ENCODE measurements at places on chromosomes 12 and 14.

DNA sequence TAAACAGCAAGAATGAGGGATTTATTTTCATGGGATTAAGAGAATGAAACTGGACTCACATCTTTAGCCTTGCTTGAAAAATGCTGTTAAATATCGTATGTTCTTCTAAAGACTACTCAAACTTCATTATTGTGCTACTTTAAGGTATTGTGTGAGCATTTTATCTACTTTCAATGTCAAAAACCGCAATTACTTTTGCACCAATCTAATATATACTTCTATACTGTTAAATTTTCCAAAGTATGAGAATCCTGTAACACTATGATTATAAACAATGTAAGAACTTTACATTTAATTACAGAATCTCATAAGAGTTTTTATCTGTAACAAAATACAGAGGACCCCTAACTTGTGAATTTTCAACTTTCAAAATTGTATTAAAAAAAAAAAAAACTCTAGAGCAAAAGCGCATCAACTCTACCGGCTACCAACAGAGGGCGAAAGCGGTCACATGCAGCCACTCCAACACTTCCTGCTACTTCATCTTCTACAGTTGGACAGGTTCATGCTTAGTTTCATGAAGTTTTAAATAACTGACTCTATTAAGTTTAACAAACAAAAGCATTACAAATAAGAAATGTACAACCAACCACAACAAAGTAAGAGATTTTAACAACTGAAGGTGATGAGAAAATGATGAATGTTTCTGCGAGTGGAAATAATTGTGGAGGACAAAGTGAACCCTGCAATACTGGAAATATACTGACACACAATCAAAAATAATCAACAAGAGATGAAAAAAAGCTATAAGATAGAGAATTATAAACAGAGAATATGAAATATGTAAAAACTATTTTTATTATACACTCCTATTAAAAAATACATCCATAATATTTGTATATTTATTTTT is 210.9 kb downstream of the MED13L start:
- no peak for DNase-seq

DNA sequence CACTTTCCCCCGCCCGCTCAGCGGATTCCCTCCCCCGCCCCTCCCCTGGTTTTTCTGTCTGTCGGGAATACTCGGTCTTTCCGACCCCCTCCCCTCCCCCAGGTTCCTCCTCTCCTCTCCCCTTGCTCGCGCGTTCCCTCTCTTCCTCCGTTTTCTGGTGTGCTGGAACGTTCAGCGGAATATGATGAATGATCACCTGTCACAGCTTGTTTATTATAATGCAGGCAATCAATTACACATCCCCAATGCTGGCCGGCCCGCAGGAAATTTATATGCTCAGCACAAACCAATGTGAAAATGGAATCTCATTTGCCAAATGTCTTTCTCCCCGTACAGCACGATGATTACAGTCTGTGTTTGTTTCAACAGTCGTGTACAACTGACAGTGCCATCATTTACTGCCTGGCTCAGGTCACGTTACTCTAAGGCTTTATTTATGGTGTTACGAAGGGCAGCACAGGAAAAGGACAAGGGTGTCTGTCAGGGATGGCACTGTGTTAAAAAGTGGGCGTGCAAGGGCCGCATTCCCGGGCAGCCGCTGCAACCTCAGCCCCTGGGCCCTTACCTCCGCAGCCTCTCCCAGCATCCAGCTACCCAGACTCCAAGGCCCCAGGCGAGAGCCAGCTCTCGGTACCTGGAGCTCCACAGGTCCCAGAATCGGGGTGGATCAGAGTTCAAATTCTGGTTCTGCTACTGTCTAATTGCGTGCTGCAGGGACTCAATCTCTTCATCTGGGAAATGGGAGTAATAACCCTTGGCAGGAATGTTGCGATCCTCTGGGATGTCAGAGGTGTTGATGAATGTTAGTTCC is 24.7 kb upstream of the MAP1LC3B2 start:
- DNase-seq: no peak

DNA sequence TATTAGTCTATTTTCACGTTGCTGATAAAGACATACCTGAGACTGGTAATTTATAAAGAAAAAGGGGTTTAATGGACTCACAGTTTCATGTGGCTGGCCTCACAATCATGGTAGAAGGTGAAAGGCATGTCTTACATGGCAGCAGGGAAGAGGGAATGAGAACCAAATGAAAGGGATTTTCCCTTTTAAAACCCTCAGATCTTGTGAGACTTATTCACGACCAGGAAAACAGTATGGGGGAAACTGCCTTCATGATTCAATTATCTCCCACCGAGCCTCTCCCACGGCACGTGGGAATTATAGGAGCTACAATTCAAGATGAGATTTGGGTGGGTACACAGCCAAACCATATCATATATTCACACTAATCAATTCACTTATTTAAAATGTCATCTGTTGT is 41.4 kb downstream of the KTN1 start:
- DNase-seq: no peak

DNA sequence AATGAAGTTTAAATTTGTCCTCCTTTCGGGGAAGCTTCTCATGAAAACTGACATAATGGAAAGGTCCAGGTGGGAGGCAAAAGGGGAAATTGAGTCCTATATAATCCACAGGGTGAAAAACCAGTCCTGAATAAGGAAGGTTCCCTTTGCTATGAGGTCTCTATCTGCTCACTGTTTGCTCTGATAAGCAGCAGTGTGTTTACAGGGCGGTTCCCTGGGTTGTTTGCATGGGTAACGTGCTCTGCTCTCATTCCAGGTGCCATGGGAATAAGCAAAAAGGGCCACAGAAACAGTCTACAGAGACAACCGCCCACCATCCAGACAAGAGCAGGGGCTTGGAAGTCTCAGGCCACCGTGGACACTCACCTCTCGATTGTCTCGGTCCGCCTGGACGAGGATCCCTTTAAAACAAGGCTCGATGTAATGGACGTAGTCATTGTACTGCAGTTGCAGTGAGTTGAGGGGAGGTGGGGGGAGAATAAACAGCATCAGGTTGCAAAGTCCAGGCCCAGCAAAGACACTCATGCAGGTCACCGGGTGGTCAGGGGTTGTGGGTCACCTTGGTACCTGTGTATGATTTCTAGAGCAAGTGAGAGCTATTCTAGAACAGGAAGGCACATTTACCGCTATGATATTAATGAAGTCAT is 32.7 kb downstream of the CACNA2D4 start:
- no peak for DNase-seq

GRCh38 chr14:68927956-68928675 is 51.0 kb downstream of the ACTN1 start:
- DNase-seq: no peak

GRCh38 chr12:119992129-119992705 is 3.2 kb downstream of the BICDL1 start:
- no peak for DNase-seq

GRCh38 chr14:24266344-24267244 is 3.6 kb upstream of the TGM1 start:
- DNase-seq: no peak

DNA sequence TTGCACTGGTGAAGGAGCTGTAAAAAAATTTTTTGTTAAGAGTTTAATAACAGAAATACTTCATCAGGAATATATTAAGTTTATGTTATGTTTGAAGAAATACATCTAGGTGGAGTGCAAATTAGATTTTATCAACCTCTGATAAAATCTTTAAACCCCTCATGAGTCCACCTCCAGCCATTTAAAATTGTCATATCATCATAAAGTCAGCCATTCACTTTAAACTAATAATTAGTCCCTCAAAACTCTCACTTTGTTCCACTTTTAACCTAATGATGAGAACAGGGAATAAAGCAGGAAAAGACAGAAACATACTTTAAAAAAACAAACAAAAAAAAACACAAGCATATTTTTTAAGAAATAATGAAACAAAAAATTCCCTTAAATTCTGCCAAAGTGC is 25.1 kb downstream of the ZFC3H1 start:
- no peak for DNase-seq

DNA sequence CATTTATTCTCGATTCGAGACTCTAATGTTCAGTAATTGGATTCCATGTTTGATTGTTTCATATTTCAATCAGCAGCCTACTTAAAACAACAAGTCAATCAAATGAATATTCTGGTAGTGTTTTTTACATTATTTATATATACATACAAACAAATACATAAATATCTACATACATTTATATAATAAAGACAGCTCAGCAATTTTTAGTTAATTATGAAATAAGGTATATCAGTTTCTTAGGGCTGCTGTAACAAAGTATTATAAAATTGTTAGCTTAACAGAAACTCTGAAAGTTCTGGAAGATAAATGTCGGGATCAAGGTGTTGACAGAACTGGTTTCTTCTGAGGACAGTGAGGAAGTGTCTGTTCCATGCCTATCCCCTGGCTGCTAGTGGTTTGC is 105.9 kb downstream of the MGST1 start:
- no peak for DNase-seq

GRCh38 chr12:52145228-52146088 is 46.4 kb downstream of the KRT80 start:
- no peak for DNase-seq

DNA sequence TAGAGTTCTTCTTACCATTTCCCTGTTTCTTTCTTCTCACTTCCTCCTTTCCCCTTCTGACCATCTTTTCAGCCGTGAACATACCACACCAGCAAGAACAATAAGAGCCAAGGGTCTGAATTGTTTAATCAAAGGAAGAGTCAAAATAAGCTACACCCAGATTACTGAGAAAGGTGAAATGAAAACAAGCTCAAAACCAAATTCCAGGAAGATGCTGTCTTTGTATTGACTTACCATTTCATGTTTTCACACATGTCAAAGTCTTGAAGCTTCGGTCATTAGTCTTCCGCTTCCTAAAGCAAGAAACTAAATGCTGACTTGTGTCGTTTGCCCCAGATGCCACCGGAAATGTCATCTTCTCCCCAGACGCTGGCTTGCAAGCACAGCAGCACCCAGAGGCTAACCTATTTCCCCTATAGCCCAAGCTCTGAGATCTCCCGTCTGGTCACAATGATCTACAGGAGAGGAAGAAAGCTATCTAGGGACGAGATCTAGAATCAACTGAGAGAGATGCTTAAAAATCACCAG is 136.5 kb upstream of the AMIGO2 start:
- no peak for DNase-seq

DNA sequence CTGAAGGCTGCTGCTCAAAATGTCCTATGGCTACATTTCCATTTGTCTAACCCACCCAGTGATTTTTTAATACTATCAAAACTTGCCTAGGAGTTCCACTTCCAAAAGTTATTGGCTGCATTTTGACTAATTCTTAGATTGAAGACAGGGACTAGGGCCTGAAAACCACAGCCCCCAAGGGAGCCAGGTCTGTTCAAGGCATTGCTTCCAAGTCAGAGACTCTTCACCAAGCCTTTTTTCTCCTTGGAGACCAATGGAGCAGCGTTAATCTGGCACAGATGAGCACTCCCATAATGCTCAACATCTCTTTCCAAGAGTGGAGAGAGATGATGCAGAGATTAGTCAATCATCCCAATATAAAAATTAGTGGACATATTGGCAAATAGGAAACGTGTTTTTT is 112.5 kb upstream of the HIF1A start:
- DNase-seq: peak; percentile 91

DNA sequence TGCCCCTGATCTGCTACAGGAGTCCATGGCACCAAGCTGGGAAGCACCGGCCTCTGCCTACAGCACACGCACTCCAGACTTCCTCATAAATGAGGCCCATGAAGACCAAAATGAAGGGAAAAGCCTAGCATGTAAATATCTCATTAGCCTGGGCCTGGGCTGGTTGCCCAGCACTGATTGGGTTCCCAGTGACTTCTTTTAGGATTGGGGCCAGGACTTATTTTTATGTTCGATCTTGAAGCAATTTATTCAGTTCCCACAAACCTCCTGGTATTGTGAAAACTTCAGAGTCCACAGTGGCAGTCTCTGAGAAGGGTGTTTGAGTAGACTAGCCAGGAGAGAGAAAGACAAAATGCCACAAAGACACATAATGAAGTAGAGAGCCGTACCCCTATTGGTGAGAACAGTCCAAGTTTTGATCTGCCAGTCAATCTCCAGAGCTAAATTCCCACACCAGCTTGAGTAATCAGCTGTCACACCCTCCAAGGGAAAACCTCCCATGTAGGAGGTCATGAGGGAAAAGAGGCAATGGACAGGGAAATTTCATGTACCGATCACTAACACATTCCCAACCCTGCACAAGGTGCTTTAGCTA is 78.2 kb downstream of the PHLDA1 start:
- no peak for DNase-seq

DNA sequence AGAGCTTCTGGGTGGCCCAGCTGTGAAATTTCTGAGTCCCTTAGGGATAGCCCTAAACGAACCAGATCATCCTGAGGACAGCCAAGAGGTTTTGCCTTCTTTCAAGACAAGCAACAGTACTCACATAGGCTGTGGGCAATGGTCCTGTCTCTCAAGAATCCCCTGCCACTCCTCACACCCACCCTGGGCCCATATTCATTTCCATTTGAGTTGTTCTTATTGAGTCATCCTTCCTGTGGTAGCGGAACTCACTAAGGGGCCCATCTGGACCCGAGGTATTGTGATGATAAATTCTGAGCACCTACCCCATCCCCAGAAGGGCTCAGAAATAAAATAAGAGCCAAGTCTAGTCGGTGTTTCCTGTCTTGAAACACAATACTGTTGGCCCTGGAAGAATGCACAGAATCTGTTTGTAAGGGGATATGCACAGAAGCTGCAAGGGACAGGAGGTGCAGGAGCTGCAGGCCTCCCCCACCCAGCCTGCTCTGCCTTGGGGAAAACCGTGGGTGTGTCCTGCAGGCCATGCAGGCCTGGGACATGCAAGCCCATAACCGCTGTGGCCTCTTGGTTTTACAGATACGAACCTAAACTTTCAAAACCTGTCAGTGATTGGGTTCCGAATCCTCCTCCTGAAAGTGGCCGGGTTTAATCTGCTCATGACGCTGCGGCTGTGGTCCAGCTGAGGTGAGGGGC is 38.9 kb downstream of the DAD1 start:
- no peak for DNase-seq

GRCh38 chr14:69879175-69880043 is at the start of gene SMOC1:
Gene SMOC1 (plus strand): TSS chr14:69879416. CDS start chr14:69879679, 263 bp downstream.
- DNase-seq: no peak

DNA sequence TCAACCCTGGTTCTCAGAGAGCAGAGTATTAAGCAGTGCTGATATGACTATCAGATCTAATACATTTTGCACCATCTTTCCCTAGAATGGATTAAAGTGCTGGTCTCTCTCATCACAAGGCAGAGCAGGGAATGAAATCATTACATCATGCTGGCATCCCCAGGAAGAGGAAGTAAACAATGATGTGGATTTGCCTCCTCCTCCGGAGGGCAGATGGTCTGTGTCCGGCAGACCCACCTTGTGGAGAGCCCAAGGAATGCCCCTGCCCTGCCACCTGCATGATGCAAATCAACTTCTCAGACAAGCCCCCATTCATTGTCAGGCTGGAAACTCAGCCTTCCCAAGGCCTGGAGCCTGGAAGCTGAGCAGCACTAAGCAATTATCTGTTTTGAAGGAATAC is 1149.1 kb downstream of the VRK1 start:
- DNase-seq: no peak

DNA sequence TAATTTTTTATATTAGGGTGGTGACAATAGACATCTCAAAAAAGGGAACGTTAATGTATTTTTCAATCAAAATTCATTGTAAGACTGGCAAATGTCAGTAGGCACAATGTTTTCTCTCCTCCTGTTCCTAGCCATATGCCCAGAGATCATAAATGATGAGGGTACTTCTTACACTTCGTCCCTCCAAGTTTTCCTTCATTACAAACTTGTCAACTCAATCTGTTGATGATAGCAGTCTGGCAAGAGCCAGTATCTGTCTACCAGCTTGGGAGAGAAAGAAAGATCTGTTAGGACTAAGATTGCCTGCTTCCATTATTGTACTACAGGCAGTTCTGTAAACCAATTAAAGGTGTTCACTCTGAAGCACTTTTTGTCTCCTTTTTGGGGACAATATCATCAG is 130.9 kb upstream of the DAAM1 start:
- no peak for DNase-seq

GRCh38 chr12:68240079-68240478 is 13.3 kb downstream of the IL22 start:
- DNase-seq: peak; percentile 94

All from stromal cell of bone marrow (primary cell).